ENCODE measurements at places on chromosomes 6 and 20.

DNA sequence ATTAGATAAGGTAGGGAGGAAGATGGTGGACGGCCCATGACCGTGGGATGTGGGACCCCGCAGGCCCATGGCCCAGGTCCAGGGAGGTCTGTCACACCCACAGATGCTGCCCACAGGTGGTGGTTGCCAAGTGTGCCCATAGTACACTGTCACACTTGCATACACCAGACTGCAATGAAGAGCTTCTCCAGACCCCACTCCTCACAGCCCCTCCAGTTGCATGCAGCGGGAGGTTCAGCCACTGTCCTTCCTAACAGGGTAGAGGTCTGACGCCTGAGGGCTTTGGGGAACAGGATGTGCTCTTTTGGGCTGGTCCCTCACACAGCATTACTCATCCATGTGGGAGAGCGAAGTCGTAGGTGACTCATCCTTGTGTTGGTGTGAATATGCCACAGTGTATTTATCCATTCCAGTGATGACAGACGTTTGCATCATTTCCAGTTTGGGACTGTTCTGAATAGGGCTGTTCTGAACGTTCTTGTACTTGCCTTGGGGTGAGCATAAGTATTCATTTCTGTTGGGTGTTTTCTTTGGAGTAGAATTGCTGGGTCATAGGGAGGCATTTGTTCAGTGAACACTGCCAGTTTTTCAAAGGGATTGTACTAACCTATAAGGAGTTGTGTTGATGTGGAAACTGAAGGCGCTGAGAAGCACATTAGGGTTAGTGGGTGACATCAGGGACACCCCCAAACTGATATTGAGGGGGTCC, 10.1 kb upstream of the PYGB start:
- DNase-seq: no peak

GRCh38 chr6:11798096-11798495, 19.5 kb upstream of the ADTRP start:
- no peak for DNase-seq

GRCh38 chr6:47741807-47742206, 40.0 kb upstream of the OPN5 start:
- DNase-seq: no peak

GRCh38 chr6:30722280-30723112, 2.3 kb downstream of the TUBB start:
- DNase-seq: peak; percentile 85

DNA sequence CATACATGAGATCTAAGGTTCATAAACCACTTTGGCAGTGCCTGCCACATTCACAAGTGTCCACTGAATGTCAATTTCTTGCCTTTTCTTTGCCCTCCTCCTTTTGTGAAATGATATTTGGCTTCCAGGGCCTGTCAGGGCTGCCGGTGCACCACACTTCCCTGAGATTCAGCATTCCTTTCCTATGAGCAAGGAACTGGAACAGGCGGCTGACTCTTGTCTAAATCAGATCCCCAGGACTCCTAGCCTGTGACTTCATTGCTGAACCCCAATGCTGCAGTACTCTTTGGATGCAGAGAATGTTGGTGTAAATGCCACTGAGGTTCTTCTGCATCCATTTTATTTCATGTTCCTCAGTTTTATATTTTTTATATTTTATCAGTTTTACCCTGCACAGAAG, 172.2 kb downstream of the ARID1B start:
- no peak for DNase-seq

- DNase-seq: no peak
Measured at GRCh38 chr6:136927292-136927691, 5.2 kb downstream of the SLC35D3 start.

- no peak for DNase-seq
Measured at GRCh38 chr6:127267646-127268625, 1.3 kb downstream of the RNF146 start.

- no peak for DNase-seq
Measured at GRCh38 chr6:37177077-37177934, 7.4 kb downstream of the PIM1 start.

DNA sequence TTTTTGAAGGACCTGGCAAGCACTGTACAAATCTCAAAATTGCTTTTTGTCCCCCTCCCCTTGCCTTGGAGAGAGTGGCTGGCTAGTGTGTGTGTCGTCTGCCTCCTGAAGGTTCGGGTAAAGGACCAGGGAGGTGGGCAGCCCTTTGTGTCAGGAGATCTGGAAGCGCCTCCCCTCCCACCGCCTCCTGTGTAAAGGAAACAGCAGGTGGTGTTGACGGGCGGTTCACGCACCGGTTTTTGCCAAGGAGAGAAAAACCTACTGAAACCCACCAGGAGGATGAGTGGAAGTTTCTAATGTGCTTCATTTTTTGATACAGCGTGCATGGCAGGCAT, 1.2 kb downstream of the ENTPD6 start:
- no peak for DNase-seq

DNA sequence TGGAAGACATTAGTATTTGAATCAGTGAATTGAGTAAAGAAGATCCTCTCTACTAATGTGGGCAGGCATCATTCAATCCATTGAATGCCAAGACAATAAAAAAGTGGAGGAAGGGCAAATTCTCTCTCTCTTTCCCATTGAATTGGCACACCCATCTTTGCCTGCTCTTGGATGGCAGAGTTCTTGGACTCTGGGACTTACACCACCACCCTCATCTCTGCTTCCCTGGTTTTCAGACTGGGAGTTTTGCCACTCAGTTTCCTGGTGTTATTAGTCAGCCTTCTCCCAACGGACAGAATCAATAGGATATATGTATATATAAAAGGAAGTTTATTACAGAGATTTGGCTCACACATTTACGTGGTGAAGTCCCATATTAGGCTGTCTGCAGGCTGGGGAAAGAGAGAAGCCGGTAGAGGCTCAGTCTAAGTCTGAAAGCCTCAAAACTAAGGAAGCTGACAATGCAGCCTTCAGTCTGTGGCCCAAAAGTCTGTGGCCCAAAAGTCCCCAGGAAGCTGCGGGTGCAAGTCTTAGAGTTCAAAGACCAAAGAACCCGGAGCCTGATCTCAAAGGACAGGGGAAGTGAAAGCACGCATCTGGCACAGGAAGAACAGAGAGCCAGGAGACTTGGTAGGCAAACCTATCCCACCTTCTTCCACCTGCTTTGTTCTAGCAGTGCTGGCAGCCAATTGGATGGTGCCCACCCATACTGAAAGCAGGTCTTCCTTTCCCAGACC, 64.4 kb downstream of the SMPDL3A start:
- no peak for DNase-seq

- DNase-seq: no peak
Measured at GRCh38 chr6:159943101-159943632, 25.7 kb upstream of the IGF2R start.

DNA sequence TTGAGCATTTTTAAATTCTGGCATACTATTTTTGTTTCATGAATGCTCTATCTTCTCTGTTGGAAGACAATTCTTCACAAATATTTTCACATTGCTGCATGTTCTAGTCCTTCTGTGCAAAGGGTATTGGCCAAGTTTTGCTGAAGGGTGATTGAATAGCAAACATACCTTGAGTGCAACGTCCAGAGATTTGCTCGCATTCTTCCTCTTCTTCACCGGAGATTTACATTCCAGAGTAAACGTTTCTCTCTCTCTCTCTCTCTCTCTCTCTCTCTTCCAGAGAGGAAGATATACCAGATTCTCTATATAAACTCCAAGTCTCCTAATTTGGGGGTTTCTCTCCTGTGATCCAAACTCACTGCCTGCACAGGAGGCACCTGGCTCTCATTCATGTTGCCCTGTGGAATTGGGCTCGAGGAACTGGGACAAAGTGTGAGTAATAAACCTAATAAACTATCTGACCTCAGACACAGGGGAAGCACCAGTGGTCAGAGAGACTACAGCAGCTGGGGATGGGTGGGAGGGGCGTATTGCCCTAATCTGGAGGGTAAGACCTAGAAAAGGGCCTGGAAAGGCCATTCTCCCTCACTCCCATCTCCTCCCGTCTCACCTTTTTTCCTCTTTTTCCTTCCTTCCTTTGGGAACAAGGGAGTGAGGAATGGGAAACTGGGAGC, 1.1 kb upstream of the TREML1 start:
- DNase-seq: no peak

GRCh38 chr20:34437330-34437986, 74.4 kb downstream of the ITCH start:
- DNase-seq: no peak

- no peak for DNase-seq
Measured at GRCh38 chr20:63695424-63696305, 787 bp upstream of the TNFRSF6B start.

DNA sequence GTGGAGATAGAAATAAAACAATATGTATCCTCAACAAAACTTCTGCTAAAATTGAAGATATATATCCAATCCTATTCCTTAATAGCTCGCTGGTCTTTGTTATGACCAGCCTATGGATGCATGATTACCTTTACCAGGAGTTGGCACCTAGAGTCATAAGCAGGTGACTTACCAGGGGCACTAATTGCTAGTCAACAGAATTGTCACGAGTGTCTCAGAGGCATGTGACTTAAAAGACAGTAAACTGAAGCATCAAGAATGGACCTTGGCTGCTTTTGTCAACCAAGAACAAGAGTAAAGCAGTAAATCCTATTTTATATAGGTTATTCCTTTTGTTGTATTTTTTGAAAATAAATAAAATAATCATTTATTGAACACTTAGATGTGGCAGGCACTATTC, 115.4 kb downstream of the MYO6 start:
- DNase-seq: no peak

GRCh38 chr20:61596687-61597330, 344.7 kb downstream of the CDH4 start:
- no peak for DNase-seq

- no peak for DNase-seq
Measured at GRCh38 chr6:89035252-89036101, 45.1 kb upstream of the PNRC1 start.

DNA sequence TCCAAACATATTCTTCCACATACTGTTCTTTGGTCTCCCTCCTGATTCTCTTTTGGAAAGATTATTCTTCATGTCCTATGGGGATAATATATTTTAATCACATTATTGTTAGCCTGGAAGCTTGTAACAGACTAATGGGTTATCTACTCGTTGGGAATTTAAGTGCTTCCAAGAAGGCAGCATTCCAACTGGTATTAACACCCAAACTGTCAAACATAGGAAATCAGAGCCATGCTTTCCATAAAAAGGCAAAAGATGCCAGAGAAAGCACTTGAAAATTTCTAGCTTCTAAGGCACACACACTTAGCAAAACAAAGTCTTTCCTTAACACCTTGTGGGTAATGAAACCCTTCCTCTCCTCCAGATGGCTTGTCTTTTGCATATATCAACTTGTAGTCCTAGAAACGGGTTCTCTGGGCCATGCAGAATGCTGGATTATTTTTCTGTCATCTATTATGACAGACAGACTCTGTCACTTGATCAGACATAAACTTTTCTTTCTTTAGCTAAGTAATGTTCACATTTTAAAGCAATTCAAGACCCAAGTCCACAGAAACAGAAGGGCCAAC, 41.5 kb downstream of the B4GALT5 start:
- no peak for DNase-seq

DNA sequence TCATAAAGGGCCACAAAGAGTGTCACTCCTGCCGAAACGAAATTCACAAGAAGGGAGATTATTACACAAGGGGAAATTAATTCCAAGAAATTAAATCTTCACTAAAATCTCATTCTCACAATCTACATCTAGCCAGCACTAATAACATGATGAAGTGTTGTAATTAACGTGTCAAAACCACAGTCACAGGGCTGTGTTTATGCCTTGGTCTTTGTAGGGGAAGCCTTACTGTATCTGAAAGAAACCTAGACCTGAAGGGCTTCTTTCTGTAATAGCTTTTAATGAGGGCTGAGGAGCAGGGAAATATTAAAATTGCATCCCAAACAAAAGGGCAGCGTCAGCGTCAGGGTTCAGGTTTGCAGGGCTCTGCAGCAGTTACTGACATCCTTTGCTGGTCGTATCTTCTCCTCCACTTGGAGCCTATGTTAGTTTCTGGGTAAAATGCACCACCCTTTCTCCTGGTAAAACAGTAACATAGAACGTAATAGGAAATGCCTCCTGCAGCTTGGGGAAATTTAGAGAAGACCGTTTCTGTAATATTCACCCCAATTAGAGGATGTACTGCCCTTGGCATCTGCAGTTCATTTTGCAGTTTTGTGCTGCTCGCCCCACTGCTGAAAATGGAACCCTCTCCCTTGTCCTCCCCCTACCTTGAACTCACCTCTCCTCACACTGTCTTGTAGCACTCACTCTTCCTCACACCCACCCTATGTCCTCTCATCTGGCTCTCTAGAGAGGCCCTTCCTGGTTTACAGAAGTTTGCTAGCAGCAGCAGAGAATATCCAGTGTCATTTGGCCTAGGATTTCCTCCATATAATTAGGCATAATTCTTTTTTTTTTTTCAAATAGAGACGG, 109.0 kb upstream of the TRAF3IP2 start:
- DNase-seq: no peak

DNA sequence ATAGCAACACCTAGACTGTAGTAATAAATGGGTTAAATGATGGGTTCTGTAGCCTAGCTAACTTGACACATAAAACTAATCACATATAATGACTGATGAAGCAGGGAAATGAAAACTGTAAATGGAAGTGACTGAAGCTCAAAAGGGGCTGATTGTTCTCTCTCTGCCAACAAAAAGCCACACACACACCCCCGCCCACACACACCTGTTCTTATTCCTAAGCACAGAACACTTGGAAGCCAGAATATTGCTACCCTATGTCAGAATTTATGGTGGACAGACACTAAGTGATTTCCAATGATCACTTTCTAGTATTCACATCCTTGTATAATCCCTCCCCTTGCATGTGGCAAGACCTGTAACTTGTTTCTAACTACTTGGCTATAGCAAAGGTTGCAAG, 603.5 kb downstream of the UTRN start:
- no peak for DNase-seq

DNA sequence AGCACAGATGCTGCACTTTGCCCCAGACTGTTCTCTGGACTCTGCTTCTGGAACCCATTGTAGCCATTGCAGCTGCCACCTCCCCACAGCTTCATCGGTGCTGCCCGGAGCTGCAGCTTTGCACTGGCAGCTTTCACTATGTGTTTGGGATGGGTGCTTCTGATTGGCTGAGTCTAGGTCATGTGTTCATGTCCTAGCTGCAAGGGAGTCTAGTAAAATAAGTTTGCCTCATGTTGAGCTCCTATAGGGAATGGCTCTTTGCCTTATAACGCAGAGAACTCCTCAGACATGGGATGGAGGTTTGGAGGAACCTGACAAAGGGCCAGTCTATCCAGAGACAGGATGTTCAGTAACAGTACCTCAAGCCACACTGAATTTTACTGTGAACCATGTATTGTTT, 268.0 kb downstream of the BMP7 start:
- DNase-seq: no peak

GRCh38 chr20:37383229-37383989, 37.5 kb downstream of the SRC start:
- no peak for DNase-seq

DNA sequence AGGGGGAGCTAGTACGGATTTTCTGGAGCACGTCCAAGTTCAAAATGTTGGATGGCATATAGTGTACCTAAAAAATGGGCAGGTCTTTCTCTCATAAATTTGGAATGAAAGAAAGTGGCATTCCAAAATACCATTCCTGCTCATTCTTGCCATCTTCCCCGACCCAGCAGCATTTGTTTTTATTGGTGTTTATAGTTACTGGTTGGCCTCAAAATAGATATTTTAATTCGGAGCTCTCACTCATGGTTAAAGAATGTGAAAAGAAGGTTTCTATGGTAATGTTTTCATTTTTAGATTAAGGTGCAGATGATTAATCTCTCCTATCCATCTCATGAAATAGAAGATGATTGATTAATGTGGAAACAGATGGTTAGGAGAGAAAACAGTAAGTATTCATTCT, 204.5 kb downstream of the HIVEP2 start:
- no peak for DNase-seq

Measured in neural crest cell (in vitro differentiated cells).